Adipocyte (in vitro differentiated cells): ENCODE measurements at places on chromosomes 6 and 20.

- DNase-seq: no peak
These were observed 596.7 kb downstream of the EPM2A start for GRCh38 chr6:145138469-145139139.

DNA sequence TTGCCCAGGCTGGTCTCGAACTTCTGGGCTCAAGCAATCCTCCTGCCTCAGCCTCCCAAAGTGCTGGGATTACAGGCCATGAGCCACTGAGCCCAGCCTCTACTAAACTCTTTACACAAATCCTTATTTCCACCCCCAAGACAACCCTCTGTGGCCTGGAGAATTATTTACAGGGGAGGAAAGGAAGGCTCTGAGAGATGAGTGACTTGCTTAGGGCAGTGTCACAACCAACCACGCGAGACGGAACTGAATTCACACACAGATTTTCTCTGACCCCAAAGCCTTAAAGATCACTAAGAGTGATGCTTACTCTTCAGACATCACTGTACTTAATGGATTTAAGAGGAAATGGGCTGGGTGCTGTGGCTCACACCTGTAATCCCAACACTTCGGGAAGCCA is 86.2 kb downstream of the RIPOR3 start:
- no peak for DNase-seq

GRCh38 chr6:66094615-66095014 is 387.6 kb upstream of the EYS start:
- no peak for DNase-seq

DNA sequence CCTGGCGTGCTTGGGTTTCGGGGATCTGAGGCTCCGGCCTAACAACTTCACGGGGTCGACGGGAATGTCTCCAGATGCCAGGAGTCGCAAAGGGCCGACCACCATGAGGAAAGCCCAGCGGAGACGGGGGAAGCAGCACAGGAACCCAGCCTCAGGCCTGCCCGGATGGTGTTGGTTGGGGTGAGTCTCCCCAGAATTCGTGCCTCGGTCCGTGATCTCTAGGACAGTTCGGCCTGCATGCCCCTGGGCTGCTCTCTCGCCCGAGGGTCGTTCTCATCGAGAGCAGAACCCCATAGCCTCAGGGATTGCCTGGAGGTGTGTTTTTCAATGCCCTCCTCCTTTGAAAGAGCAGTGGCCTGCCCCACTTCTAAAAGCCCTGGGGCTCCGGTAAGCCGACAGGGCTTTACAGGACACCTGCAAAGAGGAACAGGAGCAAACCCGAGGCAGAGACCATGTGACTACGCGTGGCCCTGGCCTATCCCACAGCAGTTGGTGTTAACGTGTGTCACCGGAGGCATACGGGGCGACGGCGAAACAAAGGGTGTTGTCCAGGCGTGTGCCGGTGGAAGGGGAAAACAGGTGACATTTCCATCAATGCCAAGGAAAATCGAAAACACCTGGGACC is 973.1 kb upstream of the DEFB115 start:
- DNase-seq: no peak

GRCh38 chr6:105545947-105546731 is 143.3 kb upstream of the PREP start:
- peak; percentile 88 for DNase-seq

- DNase-seq: no peak
These were observed 108.7 kb downstream of the MYB start for GRCh38 chr6:135289816-135290215.

GRCh38 chr20:32216179-32217142 is 8.8 kb downstream of the POFUT1 start:
- DNase-seq: no peak

GRCh38 chr6:148530976-148531375 is 188.3 kb downstream of the SASH1 start:
- peak; percentile 30 for DNase-seq

DNA sequence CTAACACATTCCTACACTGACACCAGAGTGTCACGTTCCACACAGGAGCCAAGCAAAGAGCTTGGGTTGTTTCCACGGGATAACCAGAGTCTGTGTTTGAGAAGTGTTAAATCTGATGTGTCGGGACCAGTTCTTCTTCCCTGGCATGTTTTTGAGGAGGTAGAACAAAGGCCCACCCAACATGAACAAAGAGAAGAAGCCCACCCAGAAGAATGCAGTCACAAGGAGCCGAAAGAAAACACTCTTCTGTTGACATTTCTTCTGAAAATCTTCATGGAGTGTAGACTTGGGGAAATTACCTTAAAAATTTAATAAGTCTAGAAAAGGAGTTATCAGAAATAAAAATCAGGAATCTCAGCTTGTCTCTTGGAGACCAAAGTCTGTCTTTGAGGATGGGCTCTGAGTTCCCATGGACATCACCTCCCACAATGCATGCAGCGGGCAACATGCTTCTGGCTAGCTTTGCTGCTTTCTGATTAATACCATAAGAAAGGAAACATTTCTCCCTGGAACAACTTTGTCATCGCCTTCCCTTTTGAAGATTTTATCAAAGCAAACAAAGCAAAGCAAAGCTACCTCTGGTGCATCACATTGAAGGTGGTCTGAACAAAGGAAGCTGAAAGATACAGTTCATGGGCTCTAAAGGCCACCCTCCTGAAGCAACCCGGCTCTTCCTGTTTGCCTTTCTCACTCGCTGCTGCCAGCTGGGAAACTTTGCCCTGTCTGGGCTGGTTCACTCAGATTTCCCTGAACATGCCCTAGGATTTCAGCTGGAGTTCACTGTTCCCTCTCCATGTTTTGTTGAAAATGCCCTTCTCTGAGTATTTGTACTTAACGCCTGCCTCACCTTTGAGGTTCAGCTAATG is 448.1 kb downstream of the KIF16B start:
- DNase-seq: no peak

- DNase-seq: peak; percentile 89
These were observed 121.4 kb downstream of the KIF13A start for GRCh38 chr6:17865798-17866725.

- DNase-seq: no peak
These were observed 24.8 kb downstream of the TRMT6 start for GRCh38 chr20:5925551-5925950.
